Foreskin melanocyte (primary cell): ENCODE measurements at places on chromosomes 5 and 9.
A peak's percentile ranks its signal among the peaks of the same experiment; 100 is the strongest.

DNA sequence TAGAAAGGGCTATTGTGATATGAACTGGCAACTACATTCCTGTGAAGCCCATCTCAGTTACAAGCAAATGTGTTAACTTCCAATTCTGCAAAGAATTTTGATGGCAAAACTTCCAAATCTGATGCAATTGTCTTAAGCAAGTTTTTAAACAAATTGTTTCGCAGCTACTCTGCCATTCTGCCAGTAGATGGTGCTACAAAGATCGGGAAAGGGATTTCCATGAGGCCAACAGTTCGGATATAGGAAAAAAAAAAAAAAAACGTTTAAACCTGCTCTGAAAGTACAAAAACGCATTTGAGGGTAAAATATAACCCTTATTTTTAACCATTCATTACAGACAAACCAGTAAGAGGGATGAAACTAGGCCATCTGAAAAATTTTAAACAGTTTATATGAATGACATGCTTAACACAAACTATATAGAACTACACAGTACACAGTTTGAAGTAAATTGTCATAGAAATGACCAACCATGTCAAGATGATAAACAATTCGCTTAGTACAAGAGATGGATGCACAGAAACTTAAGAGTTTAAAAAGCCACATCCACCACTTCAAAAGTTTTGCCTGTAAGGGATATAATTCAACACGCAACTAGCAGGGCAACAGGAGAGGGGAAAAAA is 2.2 kb downstream of the HNRNPA0 start:
- DNase-seq: peak; percentile 59

DNA sequence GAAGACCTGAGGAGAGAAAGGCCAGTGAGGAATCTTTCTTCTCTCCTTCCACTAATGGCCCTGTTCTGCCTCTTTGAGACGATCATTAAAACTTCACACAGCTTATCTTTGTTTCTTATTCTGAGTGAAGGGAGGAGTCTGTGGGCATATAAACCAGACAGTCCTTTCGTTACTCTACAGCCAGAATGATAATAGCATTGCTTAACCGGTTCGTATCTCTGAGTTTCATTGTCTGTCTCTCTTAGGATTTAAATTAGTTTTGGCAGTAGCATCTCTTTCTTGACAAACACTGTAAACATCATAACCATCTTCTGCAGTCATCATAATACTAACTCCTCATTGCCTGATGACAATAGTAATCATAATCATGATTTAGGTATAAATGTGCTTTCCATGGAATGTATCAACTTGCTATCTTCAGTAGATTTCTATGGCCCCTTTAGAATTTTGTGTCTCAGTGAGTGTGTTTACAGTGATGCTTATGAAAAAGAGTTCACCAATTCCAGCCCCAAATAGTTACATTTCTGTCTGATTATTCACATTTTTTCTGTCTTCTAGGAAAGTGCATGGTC is 618.8 kb upstream of the KLF4 start:
- DNase-seq: no peak

DNA sequence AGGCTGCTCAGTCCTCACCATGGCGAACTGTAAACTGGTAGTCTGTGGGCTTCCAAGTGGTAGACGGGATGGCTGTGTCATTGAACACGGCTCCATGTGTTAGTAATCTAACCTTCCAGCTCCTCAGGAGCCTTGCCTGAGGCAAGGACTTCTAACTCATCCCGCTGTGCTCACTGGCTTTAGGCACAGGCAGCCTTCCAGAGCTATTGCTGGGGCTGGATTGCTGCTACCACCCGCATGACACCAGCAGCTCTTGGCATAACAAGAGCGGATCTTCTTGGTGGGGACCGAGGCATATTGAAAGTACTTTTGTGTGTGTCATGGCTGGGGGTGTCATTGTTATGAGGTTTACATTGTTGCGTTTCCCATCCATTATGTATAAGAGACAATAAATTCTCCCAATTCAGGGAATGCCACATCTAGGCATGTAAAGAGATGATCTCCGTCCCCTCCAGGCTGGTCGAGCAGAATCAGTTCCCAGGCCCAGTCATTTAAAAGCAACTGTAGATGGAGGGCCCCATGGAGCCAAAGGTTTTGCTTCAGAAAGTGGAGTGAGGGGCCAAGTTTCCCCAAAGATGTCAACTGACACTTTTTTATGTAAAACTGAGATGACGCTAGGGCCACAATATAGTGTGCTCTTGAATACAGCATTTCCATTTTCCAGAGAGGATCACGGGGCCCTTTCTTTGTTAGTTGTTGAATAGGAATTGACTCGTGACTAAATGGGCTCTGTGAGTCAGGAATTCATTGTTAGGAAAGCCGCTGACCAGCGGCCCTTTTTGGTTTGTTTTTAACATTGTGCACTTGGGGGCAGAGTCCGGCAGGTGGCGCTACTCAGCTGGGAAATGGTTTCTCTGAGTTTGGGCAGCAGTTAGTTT is 759.5 kb downstream of the TAF11L14 start:
- DNase-seq: peak; percentile 77

GRCh38 chr9:72203205-72203803 is 54.1 kb downstream of the GDA start:
- DNase-seq: peak; percentile 38

- peak; percentile 94 for DNase-seq
These were observed 61.8 kb downstream of the PFDN1 start for GRCh38 chr5:140240987-140241706.

DNA sequence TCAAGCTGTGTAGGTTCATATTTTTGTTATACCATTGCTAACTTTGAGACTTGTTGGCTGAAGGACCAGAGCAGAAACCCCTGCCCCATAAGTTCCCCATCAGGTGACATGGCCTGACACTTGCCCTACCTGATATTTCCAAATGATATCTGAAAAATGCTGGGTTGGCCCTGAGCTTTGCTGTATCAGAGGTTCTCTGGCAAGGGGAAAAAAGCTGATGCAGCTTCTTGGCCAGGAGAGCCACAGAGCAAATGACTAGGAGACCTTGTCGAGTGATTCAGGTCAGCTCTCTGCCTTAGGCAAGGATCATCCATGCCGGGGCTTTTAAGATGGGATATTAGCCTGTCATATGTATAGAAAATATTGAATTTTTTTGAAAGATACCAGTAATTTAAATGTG is 2.9 kb upstream of the MEGF9 start:
- DNase-seq: no peak

DNA sequence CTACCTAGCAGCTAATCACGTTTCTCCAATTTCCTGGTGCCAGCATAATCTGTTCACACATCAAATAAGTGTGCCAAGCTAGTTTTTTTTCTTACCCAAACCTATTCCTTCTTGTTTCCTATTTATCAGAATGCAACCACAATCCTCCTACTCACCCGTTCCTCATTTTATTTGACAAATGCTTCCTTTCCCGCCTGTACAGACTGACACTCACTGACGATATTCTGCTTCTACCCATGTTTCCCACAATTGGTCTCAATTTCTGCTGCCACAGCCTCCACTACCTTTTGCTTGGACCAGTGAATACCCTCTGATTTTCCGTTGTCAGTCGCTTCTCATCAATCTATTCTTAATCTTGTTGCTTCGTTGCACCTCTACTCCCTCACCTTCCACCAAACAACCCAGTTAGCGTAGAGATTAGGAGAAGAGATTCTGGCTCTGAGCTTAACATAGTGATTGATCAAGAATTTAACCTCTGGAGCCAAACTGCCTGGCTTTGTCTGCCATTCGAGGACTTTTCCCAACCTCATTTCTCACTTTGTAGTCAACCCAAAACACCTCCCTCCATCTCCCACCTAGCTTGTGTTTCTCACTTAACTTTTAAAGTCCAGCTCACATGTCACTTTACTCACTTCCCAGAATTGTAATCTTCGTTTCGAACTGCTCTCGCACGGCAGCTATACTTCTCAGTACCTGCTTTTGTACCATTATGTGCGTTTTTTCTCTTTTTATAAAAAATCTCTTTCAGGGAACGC is 729 bp upstream of the TMEM38B start:
- peak; percentile 2 for DNase-seq

DNA sequence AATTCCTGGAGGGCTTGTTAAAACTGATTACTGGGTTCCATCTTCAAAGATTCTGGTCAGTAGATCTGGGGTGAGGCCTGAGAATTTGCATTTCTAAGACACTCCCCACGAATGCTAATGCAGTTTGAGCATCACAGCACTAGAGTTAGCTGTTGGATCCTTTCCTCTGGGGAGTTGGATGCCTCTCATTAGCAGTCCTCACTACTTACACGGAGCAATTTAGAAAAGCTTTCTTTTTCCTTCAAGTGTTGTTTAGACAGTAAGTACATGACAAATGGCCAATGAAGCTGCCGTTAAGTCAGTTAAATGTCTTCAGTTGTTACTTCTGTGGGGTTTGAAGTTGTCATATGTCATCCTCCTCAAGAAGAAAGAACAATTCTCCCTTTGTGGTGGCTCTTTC is 74.9 kb upstream of the HMHB1 start:
- peak; percentile 35 for DNase-seq

DNA sequence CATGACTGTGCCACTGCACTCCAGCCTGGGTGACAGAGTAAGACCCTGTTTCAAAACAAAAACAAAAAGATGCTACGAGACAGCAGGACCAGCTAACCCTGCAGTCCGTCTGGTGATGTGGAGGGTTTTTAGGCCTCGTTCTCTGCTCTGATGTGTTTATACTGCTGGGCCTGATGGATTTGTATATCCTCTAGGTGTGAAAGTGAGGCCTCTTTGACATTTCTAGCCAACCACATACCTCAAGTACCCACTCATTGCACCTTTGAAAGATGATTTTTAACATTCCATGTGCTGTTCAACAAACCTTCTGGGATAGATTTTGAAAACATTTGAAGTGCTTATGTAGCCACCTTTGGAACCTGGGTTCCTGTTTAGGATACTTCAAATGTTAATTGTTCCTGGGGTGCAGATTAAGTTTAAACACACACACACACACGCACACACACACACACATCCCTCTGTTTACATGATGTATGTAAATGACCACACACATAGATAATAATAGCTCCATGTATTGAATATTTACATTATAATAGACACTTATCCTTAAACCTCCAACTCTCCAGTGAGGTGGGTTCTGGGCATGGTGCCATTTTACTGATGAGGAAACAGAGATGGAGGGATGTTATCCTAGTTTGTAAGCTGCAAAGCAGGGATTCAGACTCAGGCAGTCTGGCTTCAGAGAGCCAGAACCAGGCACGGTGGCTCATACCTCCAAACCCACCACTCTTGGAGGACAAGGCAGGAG is 48.8 kb upstream of the GOLPH3 start:
- DNase-seq: no peak

DNA sequence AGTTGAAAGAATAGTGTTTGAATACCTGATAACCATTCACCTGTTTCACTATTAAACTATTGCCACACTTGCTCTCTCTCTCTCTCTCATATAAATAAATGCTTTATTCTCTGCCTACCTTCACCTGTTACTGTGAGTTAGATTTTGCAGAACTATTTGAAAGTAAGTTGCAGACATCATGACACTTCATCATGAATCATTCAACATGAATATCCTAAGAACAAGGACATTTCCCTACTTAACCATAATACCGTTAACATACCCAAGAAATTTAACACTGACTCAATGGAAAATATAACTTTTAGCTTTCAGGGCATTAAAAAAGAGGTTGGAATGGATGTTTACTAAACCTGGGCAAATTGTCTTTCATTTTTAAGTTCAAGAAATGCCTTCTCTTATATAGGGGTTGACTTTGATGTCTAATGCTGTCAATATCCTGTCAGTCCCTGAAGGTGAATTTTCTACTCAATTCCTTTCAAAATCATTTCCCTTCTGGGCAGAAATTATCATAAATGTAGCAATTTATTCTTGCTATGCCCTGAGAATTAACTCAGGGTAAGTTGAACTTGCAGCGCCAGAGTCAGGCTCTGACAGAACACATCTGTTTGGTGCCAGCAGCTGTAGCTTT is 582.6 kb upstream of the TLE4 start:
- no peak for DNase-seq

- DNase-seq: no peak
These were observed 46.0 kb downstream of the RORB start for GRCh38 chr9:74543145-74543544.

GRCh38 chr9:8845376-8845775 is 1045.8 kb upstream of the DMAC1 start:
- no peak for DNase-seq

- no peak for DNase-seq
These were observed 122.8 kb downstream of the ENC1 start for GRCh38 chr5:74517700-74518099.

- DNase-seq: no peak
These were observed 1.2 kb downstream of the ZNF608 start for GRCh38 chr5:124745007-124745927.

GRCh38 chr5:115033861-115034260 is 135.8 kb downstream of the TRIM36 start:
- DNase-seq: no peak
